AG09309 (cell line): ENCODE measurements at places on chromosomes 7 and 10.

DNA sequence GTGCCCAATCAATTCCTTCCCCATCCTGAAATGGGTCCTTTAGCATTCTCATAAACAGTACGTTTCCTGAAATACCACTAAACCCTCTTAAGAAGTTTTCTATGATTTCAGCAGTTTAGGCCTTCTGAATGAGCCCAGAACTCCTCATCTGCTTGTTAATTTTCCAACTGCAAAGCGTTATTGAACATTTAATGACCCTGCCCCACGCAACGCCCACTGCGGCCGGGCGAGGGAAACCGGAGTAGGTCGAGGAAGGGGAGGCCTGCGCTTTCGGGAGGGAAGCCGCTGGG lies 608 bp upstream of the UBN2 start:
- no peak for DNase-seq

DNA sequence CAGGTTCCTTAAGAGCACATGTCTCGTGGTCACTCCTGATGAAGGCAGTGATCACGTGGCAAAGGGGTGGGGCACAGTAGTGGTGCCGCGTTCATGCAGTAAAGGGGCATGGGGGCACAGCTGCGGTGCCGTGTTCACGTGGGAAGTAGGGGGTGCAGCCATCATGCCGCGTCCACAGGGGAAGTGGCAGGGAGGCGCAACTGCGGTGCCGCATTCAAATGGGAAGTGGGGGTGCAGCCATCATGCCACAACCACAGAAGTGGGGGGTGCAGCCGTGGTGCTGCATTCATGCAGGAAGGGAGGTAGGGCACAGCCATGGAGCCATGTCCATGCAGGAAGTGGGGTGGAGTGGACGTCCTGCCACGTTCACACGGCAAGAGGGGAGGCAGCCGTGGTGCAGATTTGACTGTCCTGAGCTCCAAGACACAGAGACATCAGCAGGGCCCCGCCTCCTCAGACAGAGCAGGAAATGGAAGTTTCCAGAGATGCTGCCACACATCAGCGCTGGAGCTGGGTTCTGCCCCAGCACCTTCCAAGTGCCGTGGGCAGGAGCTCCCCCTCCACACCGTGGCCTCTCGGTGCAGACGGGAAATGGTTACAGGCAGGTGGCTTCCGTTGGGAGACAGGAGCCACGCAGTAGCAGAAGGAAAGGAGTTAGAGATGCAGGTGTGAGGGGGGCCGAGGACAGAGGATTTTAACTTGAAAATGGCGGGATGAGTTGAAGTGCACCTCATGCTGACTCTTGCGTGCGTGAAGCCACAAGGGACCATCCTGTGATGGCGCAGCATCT lies 95.0 kb upstream of the DDC start:
- no peak for DNase-seq

DNA sequence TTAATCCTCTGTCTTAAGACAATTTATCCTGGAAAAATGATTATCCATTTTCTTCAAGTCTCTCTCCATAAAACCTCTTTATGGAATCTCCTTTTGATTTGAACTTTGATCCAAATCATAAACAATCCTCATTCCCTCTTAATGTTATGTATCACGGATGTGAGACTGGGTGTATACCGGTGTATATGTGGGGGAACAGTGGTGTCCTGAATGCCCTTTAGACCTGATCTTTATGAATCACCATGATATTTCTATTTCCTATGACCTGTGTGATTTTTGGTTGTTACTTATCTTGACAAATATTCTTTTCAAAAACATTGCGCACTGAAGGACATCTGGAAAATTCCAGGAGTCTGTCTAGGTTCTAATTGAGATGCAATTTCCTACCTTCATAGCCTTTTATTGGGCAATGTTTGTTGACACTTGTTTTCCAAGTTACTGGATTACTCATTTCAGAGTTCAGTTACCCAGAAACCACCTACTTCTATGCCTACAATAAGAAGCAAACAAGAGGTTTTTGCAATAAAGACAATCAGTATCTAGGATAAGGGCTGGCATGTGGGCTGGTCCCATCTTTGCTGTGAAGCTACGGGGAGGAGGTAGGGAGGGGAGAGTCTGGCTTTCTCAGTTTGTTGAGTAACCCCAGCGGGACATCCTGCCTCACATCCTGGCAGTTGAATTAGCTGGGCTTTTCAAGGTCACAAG lies 190.4 kb downstream of the CTTNBP2 start:
- DNase-seq = no peak

DNA sequence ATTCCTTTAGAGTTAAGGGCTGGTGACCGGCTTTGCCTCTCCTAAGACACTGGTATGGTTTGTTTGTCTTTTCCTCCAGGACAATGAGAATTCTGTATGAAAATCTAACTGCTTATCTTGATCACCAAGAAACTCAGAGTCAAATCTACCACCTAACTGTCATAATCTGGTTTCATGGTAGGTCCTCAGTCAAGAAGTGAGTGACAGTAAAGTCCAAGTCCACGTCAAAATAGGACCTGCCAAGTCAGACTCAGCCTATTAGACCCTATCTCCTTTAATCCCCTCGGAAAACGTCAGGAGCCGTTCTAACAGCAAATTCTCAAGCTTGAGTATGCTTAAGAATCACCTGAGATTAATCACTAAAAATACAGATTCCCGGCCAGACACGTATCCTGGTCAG lies 37.4 kb downstream of the C7orf33 start:
- DNase-seq = no peak

DNA sequence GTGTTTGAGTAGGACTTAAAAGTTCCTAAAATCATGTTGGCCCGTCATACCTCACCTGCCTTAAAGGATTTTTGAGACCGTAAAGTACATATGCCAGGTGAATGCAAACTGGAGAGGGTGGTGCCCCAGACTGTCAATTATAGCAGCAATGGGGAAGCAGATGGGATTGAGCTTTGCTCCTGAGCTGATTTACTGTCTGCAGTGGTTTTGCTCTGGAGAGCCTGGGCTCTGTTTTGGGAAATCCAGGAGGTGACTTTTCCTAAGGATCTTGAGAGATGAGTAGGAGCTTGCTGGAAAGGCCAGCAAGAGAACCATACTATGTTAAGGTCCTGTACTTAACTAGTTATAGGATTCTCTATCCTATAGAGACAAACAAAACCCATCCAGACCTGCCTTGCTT lies 43.0 kb downstream of the COL13A1 start:
- no peak for DNase-seq

GRCh38 chr7:107926481-107926880 lies 35.5 kb downstream of the DLD start:
- no peak for DNase-seq

GRCh38 chr10:110358869-110359629 lies 54.3 kb upstream of the SMNDC1 start:
- DNase-seq = no peak

DNA sequence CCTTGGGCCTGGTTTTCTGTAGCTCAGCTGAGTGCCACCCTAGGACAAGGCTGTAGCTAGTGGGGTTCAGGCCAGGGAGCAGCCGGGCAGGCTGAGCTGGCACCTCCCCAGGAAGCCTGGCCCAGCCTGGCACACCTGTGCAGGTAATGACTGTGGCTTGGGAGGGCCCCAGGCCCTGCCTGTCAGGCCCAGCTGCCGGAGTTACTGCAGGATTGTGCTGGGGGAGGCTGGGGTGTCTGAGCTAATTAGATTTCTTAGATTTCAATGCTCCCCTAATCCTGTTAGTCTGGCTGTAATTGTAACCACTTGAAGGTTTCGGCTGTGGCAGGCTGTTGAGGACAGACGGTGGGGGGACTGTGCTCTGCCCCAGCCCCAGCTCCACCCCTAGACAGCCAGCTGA lies 6.0 kb downstream of the ZMIZ1 start:
- no peak for DNase-seq

GRCh38 chr7:106405697-106406141 lies 120.9 kb upstream of the NAMPT start:
- no peak for DNase-seq

- DNase-seq = peak; percentile 82
These were observed 154.5 kb upstream of the LYZL2 start for GRCh38 chr10:30783939-30784501.

DNA sequence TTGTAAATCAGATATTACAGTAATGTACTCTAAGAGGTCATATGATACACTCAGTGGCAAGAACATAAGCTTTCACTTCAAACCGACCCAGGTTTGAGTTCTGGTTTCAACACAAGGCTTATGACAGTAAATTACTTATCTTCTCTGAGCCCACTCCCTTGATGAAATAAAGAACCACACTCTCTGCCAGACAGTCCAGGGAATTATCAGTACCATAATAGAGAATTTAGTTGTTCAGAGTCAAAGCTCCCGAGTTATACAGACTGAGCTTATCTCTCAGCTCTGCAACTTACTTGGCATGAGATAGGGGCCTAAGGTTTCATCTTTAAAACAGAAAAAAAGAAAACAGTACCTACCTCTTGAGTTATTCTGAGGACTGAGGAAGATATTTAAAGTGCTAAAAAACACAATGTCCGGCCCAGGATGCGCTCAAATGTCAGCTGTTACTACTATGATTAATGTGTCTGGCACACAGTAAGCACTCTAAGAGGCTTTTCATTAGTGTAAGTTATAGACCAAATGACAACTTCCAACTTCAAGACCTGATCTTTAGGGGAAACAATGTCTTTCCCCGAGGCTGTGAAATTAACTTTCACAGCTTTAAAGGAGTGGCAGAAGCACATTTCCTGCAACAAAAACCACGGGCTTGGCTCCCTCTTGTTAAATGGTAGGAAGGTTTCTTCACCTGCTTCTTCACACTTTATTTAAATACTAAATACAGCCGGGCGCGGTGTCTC lies 38.1 kb downstream of the UBE2H start:
- DNase-seq = no peak

DNA sequence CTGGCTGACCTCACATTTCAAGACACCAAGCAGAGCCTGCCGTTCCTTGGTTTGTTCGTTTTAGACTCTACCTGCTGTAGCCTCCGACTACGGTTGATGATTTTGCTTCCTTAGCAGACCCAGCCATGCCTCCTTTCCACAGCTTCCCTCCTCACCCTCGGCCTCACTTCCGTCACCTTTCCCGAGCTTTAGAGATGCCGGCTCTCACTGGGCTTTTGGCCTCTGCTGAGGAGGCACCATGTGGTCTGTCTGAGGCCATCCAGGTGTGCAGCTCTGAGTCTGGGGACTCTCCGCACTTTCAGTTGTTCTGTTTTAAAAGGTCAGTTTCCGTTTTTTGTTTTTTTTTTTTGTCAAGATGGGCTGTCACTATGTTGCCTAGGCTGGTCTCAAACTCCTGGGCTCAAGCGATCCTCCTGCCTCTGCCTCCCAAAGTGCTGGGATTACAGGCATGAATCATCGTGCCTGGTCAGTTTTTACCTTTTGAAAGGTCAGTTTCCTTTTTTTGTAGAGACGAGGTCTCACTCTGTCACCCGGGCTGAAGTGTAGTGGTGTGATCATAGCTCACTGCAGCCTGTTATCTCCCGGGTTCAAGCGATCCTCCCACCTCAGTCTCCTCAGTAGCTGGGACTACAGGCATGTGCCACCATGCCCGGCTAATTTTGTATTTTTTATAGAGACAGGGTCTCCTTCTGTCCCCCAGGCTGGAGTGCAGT lies 11.7 kb downstream of the ORAI2 start:
- DNase-seq = no peak
